Fibroblast of skin of scalp (primary cell): ENCODE measurements at places on chromosomes 13 and 19.

GRCh38 chr13:45950386-45951000, 98.9 kb upstream of the SIAH3 start:
- no peak for DNase-seq

GRCh38 chr13:26449063-26449848, 108.2 kb upstream of the WASF3 start:
- DNase-seq = no peak

DNA sequence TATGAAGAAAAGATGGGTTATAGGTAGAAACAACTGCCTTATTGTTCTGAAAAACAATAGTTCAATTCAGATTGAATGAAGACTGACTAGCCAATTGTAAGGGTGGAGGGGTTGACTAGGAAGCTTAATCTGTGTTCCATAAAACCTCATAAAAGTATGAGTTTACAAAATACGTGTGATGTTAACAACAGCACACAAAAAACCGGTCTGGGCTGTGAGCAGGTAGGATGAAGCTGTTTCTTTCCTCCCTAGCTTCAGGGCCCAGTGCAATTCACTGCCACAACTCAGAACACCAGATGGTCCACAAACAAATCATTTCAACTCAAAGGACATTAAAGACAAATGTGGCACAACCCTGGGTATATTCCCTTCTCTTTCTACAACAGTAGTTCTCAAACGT, 3.2 kb downstream of the OXGR1 start:
- DNase-seq = no peak

DNA sequence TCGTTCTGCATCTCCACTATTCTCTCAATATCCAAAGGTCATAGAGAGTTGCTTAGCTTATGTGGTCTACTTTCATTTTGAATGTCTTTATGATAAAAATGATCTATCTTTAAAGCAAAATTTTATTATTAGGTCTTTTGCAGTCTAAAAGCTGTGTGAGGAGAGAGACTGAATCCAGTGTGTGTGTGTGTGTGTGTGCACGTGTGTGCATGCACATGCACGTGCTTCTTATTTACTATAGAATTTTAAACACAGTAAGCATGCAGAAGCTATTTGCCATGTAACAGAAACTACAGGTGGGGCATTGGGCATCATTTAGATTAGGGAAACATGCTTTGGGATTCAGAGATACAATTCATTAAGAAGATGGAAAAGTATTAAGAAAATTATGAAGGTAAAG, 136.0 kb upstream of the SPRY2 start:
- no peak for DNase-seq

- peak; percentile 91 for DNase-seq
These were observed 693 bp upstream of the TMED1 start for GRCh38 chr19:10836479-10837330.
